ENCODE measurements at places on chromosomes 12 and 14.

DNA sequence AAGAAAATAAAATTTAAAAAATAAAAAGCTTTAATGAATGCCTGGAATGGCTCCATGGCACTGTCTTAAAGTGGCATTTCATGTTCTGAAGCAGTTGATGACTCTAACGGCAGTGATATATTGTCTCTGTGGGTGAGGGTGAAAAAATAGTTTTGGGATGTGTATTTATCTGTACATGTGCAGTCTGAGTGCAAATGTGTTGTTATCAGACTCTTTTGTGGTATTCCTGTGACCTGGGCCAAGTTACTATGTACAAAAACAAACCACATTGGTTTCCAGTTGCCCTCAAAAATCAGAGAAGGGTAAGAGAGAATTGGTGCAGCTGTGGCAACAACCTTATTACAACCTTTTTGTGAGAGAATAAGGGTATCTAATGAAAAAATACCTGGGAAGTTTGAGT is 81.7 kb upstream of the CCDC91 start:
- H3K4me3 ChIP-seq = no peak overlapping the region
- DNase-seq = no peak
- H3K36me3 ChIP-seq = no peaks in the 10 kb centered on the region
- H3K27ac ChIP-seq = no peak overlapping the region

GRCh38 chr14:103332143-103332919 is 1.7 kb upstream of the EIF5 start:
- no peaks in the 10 kb centered on the region for H3K27me3 ChIP-seq
- no peak for DNase-seq
- peaks cover 10% of the 10 kb centered on the region for H3K36me3 ChIP-seq
- H3K4me3 ChIP-seq = no peak overlapping the region
- peaks cover 32% of the 10 kb centered on the region for H3K4me1 ChIP-seq

- no peak overlapping the region for H3K4me3 ChIP-seq
- H3K27ac ChIP-seq = no peak overlapping the region
- H3K4me1 ChIP-seq = no peaks in the 10 kb centered on the region
- H3K36me3 ChIP-seq = no peaks in the 10 kb centered on the region
Measured at GRCh38 chr14:46290706-46291105, 360.9 kb downstream of the RPL10L start.

DNA sequence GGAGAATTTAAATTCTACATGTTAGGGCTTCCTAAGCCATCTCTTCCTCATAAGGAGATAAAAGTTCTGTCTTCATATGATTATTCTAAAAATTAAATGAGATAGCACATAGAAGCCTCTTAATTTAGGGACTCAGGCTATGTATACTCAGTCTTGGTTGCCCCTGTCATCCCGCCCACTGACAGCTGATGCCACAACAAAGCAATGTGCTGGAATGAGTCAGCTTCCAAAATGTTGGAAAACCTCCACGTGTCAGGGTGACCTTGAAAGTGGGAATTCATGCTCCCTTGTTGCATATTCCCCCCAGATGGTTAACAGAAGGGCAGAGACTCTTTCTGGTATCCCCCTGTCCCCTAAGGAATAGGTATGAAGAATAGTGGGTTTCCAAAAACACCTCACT is 238.0 kb upstream of the DDHD1 start:
- no peak overlapping the region for H3K4me3 ChIP-seq
- no peak for DNase-seq
- H3K27me3 ChIP-seq = no peaks in the 10 kb centered on the region

- no peak for DNase-seq
- H3K27ac ChIP-seq = no peak overlapping the region
- H3K4me3 ChIP-seq = no peak overlapping the region
- H3K27me3 ChIP-seq = no peaks in the 10 kb centered on the region
- no peaks in the 10 kb centered on the region for H3K36me3 ChIP-seq
- H3K4me1 ChIP-seq = peaks cover 51% of the 10 kb centered on the region
Measured at GRCh38 chr14:68573722-68574121, 219.1 kb downstream of the ZFP36L1 start.

DNA sequence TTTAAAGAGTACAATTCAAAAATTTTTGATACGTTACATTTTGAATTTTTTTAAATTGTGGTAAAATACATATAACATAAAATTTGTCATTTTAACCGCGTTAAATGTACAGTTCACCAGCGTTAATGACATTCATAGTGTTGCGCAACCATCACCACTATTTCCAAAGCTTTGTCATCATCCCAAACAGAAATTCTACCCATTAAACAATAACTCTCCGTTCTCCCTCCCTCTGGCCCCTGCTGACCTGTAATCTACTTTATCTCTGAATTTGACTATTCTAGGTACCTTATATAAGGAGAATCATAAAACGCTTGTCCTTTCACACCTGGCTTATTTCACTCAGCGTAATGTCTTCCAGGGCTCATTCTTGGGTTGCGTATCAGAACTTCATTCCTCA is 69.1 kb upstream of the DYNC1H1 start:
- no peaks in the 10 kb centered on the region for H3K36me3 ChIP-seq
- H3K27ac ChIP-seq = no peak overlapping the region
- H3K4me1 ChIP-seq = no peaks in the 10 kb centered on the region
- DNase-seq = no peak
- no peaks in the 10 kb centered on the region for H3K27me3 ChIP-seq

DNA sequence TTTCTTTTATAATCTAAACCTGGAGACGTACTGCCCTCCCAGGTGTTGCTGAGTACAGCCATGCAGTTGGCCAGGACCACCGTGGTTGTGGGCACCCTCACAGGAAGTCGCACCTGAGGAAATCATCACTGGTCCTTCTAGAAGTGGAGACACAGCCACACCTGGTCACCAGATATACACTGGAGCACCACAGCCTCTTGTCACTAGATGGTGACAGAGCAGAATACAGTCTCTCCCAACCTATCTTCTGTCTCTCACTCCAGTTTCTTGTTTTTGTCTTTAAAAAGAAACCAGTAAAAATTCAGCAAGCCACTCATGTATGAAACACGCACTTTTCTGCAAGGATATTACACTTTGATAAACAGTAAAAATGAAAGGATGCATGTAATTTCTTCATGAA is 43.1 kb upstream of the GPHB5 start:
- DNase-seq = no peak
- no peaks in the 10 kb centered on the region for H3K36me3 ChIP-seq
- no peaks in the 10 kb centered on the region for H3K27me3 ChIP-seq
- H3K4me3 ChIP-seq = no peak overlapping the region

DNA sequence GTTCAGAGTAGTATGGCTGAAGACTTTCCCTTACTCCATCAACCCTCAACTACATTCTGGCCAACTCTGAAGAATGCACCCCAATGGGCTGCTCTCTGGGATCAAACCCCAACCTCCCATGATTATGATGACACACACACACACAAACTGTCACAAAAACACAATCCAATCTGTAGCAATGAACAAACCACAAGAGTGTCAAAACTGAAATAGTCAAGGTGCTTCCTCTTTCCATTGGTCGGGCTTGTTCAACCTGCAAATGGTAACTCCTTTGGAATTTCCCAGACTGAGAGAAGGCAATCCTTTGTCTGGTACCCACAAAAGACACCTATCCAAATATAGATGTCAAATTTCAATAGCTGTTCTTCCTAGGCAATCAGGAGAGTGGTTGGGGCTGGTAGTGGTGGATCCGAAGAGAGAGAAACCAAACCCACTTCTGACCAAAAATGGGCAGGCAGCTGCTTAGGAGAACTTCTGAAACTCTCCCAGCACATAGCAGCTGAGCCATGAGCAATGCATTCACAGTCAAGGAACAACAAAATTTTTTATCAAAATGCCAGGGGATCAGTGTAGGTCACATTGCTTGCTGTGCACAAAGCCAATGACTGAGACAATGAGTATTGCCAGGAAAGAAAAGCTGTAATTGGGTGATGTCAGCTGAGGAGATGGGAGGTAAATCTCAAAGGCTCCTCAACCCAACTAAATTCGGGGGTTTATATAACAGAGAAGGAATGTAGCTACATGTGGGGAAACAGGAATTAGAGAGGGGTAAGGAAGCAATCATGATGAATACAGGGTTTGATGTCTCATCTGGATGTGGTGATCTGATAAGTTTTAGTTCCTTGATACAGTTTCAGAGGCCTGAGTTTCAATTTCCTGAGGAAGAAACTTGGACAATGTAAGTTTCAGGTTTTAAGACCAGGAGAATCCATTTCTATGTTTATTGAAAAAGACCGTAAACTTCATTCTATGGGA is 191.4 kb downstream of the KITLG start:
- H3K27ac ChIP-seq = no peak overlapping the region
- DNase-seq = no peak
- H3K27me3 ChIP-seq = no peaks in the 10 kb centered on the region

DNA sequence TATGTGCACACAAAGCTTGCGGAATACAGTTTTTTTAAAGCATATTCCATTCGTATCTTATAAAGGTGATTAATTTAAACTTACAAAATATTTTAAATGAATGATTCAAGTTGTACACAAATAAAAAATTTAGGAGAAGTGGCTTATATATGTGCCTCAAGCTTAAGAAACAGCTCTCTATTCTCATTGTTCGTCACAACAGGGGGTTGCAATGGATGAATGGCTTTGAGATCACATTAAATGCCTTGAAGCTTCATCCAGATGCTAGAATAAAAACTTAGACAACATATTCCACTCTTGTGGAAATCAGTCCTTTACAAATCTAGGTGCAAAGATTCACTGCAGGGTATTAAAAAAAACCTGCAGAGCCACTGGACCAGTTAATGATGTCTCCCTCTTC is 303.9 kb upstream of the LRFN5 start:
- no peaks in the 10 kb centered on the region for H3K4me1 ChIP-seq
- no peak for DNase-seq
- H3K27me3 ChIP-seq = no peaks in the 10 kb centered on the region
- no peaks in the 10 kb centered on the region for H3K36me3 ChIP-seq

DNA sequence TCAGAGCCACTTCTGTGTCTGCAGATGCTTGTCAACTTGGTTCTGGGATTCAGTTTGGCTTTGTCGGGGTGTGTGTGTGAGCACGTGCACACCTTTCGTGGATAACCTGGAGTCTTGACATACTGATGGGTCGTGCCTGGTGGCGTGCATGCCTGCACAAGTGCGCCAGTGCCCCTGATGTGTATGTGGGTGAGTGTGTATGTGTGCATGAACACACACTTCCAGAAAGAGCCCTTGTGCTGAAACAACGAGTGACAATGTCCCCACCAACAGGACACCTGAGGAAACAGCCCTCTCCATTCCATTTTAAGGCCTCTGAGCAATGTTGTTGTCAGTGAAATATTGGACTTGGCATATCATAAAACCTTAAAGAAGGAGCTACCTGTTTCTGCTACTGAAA is 53.9 kb downstream of the SMUG1 start:
- no peak overlapping the region for H3K4me3 ChIP-seq
- no peaks in the 10 kb centered on the region for H3K27me3 ChIP-seq
- H3K36me3 ChIP-seq = no peaks in the 10 kb centered on the region

- H3K27ac ChIP-seq = no peak overlapping the region
- no peaks in the 10 kb centered on the region for H3K27me3 ChIP-seq
- DNase-seq = no peak
- H3K4me3 ChIP-seq = no peak overlapping the region
Measured at GRCh38 chr12:87469295-87469694, 559.9 kb downstream of the C12orf50 start.

DNA sequence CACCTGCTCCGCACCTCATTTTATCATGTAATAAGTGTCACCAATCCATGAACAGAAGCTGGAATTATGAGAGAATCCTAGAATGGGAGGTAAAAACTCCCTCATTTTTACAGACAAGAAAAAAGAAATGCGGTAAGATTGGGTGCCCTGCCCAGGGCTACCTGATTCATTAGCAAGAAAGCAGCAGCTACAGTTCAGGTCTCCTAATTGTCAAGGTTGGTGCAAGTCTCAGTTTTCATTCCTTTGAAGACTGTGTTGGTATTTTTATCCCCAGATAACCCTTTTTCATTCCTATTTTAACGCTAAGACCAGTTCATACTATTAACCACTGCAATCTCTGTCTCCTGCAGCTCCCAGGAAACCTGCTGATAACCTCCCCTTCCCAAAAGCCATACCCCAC is 6.9 kb downstream of the DUSP6 start:
- H3K27me3 ChIP-seq = no peaks in the 10 kb centered on the region
- no peak overlapping the region for H3K4me3 ChIP-seq
- no peaks in the 10 kb centered on the region for H3K36me3 ChIP-seq
- DNase-seq = no peak
- peaks cover 61% of the 10 kb centered on the region for H3K4me1 ChIP-seq

- no peaks in the 10 kb centered on the region for H3K27me3 ChIP-seq
- H3K27ac ChIP-seq = no peak overlapping the region
Measured at GRCh38 chr14:20436363-20436755, 393 bp upstream of the KLHL33 start.

GRCh38 chr12:57461276-57461916 is 1.8 kb downstream of the GLI1 start:
- H3K4me1 ChIP-seq = peaks cover 22% of the 10 kb centered on the region
- H3K27me3 ChIP-seq = no peaks in the 10 kb centered on the region
- DNase-seq = peak; percentile 53
- no peaks in the 10 kb centered on the region for H3K36me3 ChIP-seq
- no peak overlapping the region for H3K27ac ChIP-seq

- H3K4me3 ChIP-seq = no peak overlapping the region
- H3K27ac ChIP-seq = no peak overlapping the region
- no peaks in the 10 kb centered on the region for H3K4me1 ChIP-seq
- no peaks in the 10 kb centered on the region for H3K27me3 ChIP-seq
- H3K36me3 ChIP-seq = no peaks in the 10 kb centered on the region
Measured at GRCh38 chr14:90533591-90534021, 136.8 kb downstream of the CALM1 start.

DNA sequence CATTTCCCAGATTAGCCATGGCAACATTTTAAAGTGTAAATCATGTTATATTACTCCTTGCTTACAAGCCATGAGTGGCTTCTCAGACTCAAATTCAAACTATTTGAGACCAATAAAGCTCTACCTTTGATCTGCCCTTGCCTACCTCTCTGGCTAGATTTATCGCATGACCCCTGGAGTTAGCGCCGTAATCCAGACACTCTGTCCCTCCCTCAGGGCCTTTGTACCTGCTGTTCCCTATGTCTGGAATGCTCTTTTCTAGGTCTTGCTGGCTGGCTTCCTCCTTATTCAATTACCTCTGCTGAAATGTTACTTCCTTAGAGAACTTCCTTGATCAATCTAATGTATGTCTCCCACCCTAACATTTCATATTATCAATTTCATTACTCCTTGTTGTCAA is 16.3 kb downstream of the SIX4 start:
- no peak overlapping the region for H3K27ac ChIP-seq
- no peaks in the 10 kb centered on the region for H3K27me3 ChIP-seq
- DNase-seq = no peak
- H3K36me3 ChIP-seq = no peaks in the 10 kb centered on the region
- H3K4me3 ChIP-seq = no peak overlapping the region

DNA sequence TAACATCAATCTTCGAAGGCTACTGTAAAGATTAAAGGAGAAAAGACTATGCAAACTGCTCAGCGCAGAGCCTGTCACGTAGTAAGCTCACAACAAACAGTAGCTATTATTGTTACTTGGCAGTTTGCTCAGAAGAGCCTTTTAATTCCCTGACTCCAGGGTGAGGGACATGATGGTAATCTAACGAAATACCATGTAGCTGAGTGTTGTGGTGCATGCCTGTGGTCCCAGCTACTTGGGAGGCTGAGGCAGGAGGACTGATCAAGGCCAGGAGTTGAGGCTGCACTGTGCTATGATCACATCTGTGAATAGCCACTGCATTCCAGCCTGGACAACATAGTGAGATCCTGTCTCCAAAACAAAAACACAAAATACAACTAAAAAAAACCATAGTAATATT is 22.8 kb downstream of the HEBP1 start:
- no peak overlapping the region for H3K4me3 ChIP-seq
- H3K27me3 ChIP-seq = no peaks in the 10 kb centered on the region
- no peak for DNase-seq
- H3K27ac ChIP-seq = no peak overlapping the region

Data from body of pancreas (tissue), 4 donors.